Hematopoietic multipotent progenitor cell treated with erythropoietin and hydrocortisone succinate and interleukin-3 and kit ligand, for 15 days (in vitro differentiated cells): ENCODE measurements at places on chromosomes 4 and X.

DNA sequence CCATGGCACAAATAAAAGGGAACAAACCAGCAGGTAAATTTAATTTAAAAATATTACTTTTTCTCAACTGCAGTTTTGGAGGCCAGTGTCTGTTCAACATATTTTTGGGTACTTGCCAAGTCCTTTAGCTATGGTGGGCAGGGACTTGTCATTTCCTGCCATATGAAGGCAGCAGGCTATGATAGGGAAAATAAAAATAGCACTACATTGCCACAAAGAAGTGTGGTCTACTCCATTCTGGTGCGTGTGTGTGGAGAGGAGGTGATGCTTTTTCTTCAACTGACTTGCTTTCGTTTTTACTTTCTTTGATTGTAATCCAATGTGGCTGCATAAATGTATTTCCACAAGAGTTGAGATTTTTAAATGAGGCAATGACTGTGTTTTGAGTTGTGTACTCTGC lies 17.2 kb downstream of the GPR174 start:
- no peak for DNase-seq

- DNase-seq: no peak
These were observed 37.6 kb downstream of the MAGEA9 start for GRCh38 chrX:149819371-149819770.

- no peak for DNase-seq
These were observed 25.0 kb downstream of the ASMTL start for GRCh38 chrX:1427756-1428155.

- DNase-seq: no peak
These were observed 1.3 kb downstream of the FAM53A start for GRCh38 chr4:1682860-1683259.

- DNase-seq: no peak
These were observed 201.2 kb downstream of the NPNT start for GRCh38 chr4:106096454-106096853.

DNA sequence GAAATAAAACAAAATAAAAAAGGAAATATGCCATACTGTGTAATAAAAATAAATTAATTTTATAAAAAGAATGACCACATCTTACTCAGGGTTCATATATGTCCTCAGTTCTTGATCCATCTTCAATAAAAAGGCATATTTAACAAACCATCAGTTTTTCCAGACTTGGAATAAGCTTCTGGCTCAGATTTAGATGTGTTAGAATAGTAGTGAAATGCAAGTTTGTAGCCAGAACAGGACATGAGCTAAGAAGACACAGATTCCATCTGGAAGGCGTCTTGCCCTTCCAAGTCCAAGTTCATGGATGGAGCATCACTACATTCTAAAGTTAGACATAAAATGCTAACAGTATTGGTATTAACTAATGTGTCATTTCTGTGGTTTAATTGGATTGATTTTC lies 10.3 kb upstream of the LSM6 start:
- DNase-seq: no peak

DNA sequence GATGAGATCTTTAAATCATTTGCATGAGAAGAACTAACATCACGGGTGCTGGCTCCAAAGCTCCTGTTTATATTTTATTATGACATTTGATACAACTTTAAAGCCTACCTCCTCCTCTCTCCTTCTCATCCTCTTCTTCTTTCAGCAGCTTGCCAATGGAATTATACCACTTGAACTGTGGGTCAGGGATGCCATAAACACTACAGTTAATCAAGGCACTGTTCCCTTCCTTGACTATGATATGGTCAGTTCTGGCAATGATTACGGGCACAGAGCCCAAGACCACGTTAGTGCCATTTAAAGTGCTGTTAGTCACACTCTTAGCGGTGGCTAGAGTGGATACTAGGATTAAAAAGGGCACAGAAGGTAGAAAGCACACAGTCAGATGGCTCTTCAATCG lies 20.7 kb downstream of the MFAP3L start:
- no peak for DNase-seq

- DNase-seq: no peak
These were observed 29.4 kb downstream of the TRPC5 start for GRCh38 chrX:112053169-112053568.

DNA sequence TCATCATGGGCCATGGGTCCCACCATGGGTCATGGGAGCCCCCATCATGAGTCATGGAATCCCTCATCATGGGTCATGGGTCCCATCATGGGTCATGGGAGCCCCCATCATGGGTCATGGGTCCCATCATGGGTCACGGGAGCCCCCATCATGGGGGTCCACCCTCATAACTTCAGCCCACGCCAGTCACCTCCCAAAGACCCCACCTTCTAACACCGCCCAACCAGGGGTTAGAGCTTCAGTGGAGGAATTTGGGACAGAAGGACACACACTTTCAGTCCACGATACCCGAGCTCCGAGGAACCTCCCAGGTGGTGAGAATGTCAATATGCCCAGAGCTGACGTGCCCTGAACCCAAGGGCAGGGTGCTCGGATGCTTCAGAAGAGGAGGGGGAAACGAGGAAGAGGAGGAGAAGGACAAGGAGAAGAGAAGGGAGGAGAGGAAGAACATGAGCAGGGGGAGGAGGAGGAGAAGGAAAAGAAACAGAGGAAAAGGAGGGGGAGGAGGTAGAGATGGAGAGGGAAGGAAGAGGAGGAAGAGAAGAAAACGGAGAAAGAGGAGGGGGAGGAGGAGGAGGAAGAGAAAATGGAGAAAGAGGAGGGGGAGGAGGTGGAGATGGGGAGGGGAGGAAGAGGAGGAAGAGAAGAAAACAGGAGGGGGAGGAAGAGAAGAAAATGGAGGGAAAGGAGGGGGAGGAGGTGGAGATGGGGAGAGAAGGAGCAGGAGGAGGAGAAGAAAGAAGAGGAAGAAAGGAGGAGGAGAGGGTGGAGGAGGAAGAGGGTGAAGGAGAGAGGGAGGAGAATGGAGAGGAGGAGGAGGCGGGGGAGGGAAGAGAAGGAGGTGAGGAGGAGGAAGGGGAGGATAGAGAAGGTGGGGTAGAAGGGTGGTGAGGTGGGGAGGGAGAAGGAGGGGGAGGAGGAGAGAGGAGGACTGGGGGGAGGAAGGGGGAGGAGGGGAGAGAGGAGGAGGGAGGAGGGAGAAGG lies 17.7 kb downstream of the IL3RA start:
- no peak for DNase-seq

- DNase-seq: no peak
These were observed 7.6 kb upstream of the CXCL5 start for GRCh38 chr4:74006009-74006476.
